ENCODE measurements at places on chromosomes 2 and 18.

DNA sequence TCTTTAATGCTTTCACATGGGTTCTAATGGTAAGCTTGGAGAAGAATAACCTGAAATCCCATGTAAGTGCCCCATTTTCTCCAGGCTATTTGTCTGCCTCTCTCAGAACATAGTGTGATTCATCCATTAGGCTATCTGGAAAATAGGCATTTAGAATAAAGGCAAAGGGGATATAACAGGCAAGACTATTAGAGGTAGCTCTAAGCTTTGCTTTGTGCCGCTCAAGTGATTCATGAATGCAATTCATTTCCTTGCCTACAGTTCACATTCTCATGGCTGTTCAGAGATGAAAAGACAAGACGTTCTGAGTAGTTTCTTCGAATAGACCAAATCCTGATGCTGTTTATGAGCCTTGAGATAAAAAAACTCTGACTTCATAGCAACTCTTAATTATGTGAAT, 101.7 kb downstream of the ANKRD44 start:
- DNase-seq, result no peak

DNA sequence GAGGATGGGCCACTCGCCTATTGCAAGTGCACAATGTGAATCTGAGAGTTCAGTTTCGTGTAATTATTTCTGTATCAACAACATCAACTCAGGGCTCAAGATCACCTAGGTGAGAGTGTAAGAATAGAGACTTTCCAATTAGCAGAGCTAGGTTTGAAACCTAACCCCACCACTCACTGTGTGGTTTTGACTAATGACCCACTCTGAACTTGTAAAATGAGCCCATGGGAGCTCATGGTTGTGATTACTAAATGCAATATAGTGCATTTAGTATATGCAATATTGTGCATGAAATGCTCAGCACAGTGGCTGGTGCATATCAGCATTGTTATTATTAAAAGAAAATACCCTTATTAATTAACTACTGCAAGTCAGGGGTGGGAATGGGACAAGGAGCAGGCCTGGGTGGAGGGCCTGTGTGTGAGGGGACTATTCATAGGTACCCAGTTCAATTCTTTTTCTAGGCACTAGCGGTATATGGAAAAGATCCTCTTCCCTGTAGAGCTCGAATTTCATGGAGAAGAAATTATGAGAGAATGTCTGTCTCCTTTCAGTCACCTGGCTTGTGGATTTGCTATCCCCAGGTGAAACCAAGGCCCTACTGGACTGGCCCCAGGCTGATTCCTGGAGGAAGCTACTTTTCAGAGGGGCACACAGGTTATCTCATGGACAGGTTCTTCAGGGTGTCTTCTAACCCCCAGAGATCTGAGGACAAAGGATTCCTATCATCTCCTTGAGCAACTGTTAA, 169.5 kb downstream of the GFPT1 start:
- no peak for DNase-seq

GRCh38 chr2:233387667-233388528, 33.6 kb downstream of the DGKD start:
- DNase-seq, result no peak

- no peak for DNase-seq
Observed at GRCh38 chr2:105362862-105363591, 25.7 kb downstream of the C2orf49 start.

DNA sequence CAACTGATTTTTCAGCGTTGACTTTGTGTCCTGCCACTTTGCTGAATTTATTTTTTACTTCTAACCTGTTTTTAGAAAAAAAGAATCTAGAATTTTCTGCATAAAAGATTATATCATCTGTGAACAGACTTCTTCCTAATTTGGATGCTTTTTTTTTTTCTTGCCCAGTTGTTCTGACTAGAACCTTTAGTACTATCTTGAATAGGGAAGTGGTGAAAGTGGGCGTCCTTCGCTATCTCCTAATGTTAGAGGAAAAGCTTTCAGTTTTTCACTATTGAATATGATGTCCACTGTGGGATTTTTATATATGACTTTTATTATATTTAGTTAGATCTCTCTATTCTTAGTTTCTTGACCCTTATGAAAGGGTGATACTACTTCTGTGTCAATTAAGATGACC, 25.7 kb upstream of the KCNJ13 start:
- DNase-seq, result no peak

DNA sequence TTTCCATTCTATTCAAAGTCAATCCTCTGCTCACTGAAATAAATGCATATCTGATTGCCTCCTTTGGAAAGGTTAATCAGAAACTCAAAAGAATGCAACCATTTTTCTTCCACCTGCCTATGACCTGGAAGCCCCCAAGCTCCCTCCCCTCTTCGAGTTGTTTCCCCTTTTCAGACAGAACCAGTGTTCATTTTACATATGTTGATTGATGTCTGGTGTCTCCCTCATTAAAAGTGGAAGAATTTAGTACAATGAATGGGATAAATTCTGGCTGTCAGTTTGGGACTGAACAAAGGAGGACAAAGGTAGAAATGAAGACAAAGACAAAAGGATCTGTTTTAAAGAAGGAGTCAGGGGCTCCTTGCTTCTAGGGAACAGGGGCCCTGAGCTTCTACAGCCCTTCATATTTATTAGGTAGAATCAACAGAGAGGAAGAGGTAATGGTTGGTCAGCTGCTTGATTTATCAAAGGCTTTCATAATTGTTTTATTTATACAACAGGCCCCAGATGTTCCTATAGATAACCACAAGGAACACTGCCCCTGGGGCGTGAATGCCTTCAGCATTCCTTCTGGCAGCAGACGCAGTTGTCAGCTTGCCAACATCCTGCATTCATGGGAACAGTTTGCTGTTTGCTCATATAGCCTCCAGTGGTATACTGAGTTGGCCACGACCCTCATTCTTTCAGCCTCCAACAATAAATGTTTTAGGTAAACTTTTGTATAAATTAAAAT, 949.8 kb upstream of the LRATD1 start:
- DNase-seq, result no peak

DNA sequence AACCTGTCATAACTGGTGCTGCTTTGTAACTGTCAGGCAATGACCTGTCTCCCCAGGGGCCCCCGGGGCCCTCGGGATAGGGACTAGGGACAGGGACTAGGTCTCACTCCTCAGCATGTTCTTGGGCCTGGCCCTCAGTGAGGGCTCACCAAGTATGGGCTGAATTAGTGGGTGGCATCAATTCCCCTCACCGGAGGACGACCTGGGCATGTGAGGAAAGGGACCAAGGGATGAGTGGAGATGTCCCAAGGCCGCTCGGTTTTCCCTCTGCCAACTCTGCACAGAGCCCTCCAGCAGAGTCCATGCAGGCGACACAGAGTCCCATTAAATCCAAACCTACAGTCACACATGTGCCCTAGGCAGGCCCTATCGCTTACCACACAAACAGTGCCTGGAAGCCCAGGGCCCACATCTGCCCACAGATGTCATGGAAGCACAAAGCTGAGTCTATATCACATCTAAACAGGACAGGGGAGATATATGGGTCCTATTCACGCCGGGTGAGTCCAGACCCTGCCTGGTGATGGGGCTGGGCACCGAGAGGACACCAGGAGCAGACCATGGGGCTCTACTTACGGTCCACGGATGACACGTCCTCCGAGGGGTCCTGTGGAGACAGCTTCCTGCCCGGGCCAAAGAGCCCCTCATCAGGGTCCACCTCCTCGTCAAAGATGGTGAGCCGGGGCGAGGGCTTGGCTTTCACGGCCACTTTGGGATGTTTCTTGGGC, 26.6 kb downstream of the HS1BP3 start:
- DNase-seq, result no peak

GRCh38 chr2:15584767-15585469, 6.8 kb upstream of the DDX1 start:
- DNase-seq, result no peak

DNA sequence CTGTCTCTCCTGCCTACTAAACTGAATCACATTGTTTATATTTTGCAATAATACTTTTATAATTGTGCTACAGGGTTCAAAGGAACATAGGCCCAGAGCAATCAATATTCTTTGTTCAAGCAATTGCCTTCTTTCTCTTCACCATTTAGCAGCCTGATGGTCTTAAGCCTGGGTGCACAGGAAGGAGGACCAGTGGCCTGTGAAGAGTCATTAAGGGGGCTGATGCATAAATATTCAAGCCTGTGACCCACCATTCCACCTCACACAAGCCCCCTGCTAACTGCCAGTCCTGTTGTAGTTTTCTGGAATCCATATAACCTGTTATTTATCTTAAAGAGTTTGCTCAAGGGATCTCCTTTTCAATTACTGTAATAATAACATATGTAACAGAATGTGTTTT, 56.0 kb downstream of the ABCA12 start:
- DNase-seq, result no peak

GRCh38 chr2:172169611-172170010, 66.9 kb upstream of the DLX2 start:
- DNase-seq, result no peak

GRCh38 chr2:8453904-8454302, 228.0 kb upstream of the ID2 start:
- no peak for DNase-seq

GRCh38 chr2:22382479-22383169, 1002.4 kb upstream of the KLHL29 start:
- DNase-seq, result no peak

GRCh38 chr2:16478434-16479210, 187.0 kb downstream of the CYRIA start:
- DNase-seq, result no peak

DNA sequence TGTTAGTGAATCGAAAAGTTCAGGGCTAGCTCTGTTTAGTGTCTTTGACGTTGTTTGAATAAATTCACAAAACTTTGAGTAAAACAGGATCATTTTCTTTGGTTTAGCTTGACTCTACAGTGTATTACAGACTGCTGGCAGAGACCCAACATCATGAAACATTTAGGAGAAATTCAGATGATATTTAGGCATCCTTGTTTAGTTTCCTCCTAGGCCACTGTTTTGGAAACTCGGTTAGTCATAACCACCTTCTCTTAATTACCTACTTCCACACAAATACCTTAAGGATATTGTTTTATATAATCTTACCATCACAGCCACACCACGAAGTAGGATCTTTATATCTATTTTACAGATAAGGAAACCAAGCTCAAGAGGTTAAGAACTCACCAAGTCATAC, 7.8 kb downstream of the LIMS1 start:
- no peak for DNase-seq

- DNase-seq, result no peak
Observed at GRCh38 chr2:222861411-222862105, 722 bp downstream of the ACSL3 start.

DNA sequence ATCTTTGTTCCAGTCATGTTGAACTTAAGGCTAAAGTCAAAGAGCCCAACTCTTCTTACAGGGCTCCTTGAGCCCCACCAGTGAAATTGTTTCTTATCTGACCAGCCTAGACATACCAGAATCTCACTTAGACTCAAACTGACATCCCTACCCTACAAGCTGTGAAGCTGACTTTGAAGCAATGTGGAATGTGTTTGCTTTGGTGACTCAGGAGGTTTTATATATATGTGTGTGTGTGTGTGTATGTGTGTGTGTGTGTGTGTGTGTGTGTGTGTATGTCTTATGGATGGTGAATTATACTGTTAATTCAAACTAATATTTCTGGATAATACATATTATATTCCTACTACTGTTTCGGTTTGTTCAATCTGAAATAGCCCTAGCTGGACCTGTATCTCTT, 67.3 kb downstream of the CAMKMT start:
- DNase-seq, result no peak

- DNase-seq, result no peak
Observed at GRCh38 chr18:39743463-39743862, 2177.9 kb upstream of the CELF4 start.

GRCh38 chr2:196453613-196454047, 185.9 kb upstream of the CCDC150 start:
- peak; percentile 37 for DNase-seq

GRCh38 chr2:233059797-233060500, at the start of gene INPP5D:
Gene INPP5D, plus strand, starts transcription at chr2:233060342. Its CDS starts 137 bp downstream, at chr2:233060479.
- DNase-seq, result no peak

DNA sequence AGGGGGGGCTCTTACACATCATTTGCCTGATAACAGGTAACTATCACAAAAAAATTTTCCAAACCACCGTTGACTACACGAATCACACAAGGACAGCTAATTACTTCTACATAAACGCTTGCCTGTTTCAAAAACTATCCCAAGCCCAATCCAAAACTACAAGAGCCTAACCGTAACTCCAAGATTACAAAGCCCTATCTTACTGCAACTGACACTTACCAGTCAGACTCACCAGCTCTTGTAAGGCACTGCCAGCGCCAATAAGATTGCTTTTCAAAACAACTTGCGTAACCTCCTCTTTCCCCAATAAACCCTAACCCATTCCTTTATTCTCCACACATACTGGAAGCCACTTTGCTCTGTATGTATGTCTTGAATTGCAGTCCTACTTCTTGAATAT, 148.4 kb downstream of the NBAS start:
- no peak for DNase-seq

- no peak for DNase-seq
Observed at GRCh38 chr2:26852405-26853306, 4.7 kb downstream of the DPYSL5 start.

DNA sequence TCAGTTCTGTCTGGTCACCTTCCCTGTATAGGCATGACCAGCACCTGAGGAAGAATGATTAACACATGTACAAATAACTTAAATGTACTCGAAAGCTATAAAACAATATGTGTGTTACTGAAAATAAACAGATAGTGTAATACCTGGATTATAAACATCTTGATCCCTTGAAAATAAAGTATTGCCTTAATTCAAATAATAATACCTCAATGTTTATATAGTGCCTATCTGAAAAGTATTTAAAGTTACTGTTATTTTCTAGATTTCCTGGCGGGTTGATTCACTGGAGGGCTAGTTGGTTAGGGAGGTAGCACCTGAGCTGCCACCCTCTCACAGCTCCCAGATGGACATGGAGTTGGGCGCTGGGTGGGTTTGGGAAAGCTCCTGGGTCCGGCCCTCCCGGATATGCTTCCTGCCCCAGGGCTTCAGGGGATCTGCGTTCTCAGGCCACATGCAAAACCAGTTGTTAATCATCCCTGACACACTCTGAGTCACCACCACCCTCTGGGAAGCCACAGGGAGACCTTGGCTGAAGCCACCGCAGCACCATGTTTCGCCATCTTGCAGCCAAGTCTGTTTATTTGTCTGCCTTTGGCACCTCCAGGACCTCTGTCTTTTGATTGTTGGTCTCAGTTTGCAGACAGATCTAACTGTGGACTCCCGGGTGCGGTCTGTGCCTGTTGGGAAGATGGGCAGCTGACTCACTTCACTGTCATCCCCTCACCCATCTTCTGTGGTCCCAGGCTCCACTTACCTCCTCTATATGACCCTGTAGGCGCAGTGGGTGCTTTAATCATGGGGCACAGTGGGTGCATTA, 35.3 kb downstream of the RAB31 start:
- no peak for DNase-seq

DNA sequence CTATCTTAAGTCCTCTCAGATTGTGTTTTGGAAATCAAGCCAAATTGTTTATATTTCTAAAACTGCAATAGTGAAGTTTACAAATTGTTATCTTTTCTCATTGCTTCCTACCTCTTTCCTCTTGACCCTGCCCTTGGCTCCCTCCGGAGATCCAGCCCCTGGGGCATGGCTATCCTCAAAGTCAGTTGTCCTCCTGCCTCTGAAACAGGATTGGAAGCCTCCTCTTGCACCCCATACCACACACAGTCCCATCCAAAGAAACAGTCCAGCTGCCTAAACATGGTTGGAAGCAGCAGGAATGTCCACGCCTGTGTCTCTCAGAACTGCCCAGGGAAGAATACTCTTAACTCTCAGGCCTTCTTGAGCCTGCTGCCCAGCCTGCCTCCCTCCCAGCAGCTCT, 30.1 kb upstream of the COL6A3 start:
- DNase-seq, result no peak
